ENCODE measurements at places on chromosomes 2 and 18.
A peak's percentile ranks its signal among the peaks of the same experiment; 100 is the strongest.

DNA sequence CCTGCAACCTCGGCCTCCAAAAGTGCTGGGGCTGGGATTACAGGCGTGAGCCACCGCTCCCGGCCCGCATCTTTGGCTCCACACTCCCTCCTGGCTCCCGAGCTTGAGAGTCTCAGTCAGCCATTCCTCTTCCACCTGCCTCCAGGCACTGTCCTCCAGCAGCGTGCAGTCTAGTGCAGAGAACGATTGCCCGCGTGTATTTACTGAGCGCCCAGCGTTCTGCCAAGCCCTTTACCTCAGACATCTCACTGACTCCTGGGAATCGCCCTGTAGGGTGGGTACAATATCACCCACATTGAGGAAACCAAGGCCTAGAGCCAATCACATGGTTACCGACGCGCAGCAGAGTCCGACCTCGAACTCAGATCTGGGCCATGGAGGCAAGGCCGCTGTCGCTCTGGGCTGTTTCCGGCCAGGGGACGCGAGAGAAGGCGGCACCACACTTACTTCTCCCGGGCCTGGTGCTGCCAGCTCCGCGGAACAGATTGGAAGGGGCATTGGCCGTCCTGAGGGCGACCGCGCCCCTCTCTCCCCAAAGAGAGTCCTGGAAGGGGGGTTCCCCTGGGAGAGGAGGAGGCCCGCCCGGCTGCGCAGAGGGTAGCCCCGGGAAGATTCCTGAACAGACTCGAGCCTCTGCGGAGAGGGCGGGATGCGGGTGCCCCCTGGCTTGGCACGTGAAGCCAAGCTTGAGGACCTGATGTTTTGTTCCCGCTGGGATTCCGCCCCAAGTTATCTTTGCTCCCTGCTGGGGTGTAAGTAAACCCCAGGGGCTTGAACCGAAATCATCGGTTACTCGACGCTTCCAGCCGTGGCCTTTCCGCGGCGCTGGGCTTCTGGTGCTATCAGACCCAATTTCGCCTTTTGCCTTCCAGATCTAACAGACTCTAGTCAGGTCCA lies 5.2 kb upstream of the DLX2 start:
- DNase-seq, result no peak

GRCh38 chr2:219723311-219723710 lies 95.9 kb downstream of the SLC4A3 start:
- DNase-seq, result no peak

DNA sequence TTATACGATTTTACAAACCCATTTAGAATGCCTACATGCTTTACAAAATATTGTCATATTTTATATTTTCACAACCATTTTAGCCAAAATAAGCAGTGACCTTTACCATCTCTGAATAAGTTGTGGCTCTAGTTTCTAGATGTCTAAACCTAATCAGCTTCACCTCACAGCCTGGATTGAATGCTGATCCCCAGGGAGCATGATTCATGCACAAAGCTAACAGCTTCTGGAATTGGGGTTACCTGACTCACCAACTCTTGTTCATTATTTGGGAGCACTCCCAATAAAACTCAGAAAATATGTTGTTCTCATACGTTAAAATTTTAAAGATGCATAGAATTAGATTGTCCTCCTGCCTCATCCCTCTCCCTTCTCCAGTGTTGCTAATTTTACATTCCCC lies 611.7 kb upstream of the NETO1 start:
- DNase-seq, result no peak

GRCh38 chr2:42974169-42974720 lies 181.9 kb upstream of the HAAO start:
- no peak for DNase-seq

GRCh38 chr2:140658760-140659692 lies 1471.8 kb downstream of the LRP1B start:
- DNase-seq, result peak; percentile 13

- no peak for DNase-seq
Observed at GRCh38 chr18:33605250-33605649, 27.2 kb downstream of the ASXL3 start.

- no peak for DNase-seq
Observed at GRCh38 chr2:103327386-103327785, 565.6 kb downstream of the TMEM182 start.

DNA sequence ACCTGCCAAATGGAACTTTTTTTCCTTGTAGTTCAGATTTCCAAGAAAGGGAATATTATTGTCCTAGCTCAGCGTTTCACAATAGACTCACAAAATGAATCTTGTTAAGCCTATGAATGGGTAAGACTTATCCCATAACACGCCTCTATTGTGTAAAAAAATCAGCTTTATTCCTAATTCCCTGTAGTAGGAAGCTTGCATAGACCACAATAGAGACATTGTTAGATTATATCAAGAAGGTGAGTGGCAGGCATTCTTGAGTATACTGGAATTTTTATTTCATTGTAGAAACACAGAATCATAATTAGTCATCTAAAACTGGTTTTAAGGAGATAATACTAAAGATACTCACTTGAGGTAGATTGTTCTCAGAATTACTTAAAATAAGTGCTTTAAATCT lies 46.5 kb upstream of the SLC30A6 start:
- DNase-seq, result no peak

DNA sequence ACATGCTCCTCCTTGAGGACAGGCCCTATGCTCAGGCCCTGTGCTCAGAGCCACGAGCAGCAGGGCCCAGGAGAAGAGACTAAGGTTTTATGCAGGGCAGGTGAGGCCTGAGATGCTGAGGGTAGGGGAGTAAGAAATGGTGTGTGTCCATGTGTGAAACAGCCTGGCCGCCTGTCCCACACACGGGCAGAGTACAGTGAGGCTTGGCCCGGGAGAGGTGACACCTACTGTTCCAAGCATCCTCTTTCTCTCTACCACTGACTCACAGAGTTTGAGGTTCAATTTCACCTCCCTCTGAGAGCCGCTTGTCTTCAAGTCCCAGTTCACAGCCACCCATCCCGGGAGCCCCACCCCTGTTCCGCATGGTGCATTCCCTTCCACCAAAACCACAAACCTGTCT lies 54.1 kb downstream of the ADNP2 start:
- DNase-seq, result no peak

DNA sequence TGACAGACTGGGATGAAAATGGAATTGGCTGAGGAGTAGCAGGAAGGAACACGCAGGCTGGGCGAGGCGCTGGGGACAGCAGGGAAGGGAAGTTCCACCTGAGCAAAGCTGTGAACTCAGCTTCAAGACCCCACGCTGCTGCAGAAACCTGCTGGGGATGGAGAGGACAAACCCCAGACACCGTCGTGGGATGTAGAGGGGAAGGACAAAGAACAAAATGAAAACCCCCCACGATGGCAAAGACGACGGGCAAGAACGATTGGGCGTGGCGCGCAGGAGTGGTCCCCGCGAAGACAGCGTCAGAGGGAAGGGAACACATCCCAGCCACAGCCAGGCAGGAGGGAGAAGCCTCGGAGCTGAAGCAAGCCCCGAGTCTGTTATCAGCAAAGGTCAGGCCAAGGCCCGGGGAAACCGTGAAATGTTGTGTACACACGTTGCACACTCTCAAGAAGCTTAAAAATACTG lies 222.9 kb downstream of the NDUFA10 start:
- DNase-seq, result no peak

DNA sequence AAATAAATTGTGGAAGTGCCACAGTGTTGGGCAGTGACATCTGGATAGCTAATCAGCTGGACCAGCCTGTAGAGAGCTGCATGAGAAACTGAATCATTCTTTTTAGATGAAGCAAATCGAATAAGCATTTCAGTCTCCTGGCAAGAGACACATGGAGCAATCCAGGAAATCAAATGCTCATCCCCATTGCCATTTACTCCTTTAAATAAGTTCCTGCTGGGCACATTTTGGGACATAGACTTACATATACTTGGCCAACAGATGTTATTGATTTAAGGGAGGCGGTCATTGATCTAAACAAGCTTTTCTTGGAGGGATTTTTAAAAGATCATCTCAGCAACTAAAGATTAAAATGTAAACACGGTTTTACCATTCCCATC lies 307.1 kb downstream of the STK39 start:
- no peak for DNase-seq

DNA sequence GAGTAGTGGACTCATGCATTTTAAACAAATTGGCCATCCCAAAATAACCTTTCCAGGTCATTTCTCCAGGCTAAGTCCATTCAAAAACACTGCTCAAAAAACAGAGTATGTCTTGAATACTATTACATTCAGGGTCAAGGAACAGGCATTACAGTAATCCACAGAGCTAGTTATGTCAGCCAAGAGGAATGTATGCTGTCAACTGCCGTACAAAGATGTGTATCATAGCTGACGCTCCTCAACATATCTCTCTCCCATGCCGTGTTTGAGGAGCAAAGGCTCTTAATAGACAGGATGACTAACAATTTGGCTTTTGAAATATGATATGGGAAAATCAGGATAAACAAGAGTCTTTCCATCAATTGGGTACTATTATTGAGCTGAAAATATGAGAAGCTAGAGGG lies 68.8 kb upstream of the KCTD1 start:
- DNase-seq, result peak; percentile 90

GRCh38 chr2:118632921-118633320 lies 214.5 kb downstream of the EN1 start:
- no peak for DNase-seq

- DNase-seq, result no peak
Observed at GRCh38 chr2:4967206-4967605, 725.0 kb upstream of the SOX11 start.

DNA sequence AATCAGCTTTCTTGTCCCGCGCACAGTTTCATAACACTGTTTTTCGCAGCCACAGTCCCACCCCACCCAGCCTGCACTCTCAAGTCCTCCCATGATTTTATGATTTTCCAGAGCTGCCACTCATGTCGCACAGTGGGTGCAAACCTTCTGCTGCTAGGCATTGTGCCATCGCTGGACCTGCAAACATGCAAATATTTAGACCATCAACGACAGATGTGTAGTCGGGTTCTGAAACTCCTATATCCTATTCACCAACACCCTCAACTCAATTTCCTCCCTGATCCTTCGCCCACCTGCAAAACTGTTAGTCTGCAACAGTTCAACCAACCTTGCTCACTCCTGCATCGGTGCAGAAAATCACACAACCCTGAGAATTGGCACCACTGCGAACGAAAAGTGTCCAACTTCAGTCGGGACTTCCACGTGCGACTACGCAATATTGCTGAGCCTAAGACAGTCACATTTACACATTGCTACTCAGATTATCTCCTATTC lies 871 bp upstream of the ALS2 start:
- no peak for DNase-seq

GRCh38 chr2:224973112-224974016 lies 68.9 kb downstream of the DOCK10 start:
- DNase-seq, result peak; percentile 32

DNA sequence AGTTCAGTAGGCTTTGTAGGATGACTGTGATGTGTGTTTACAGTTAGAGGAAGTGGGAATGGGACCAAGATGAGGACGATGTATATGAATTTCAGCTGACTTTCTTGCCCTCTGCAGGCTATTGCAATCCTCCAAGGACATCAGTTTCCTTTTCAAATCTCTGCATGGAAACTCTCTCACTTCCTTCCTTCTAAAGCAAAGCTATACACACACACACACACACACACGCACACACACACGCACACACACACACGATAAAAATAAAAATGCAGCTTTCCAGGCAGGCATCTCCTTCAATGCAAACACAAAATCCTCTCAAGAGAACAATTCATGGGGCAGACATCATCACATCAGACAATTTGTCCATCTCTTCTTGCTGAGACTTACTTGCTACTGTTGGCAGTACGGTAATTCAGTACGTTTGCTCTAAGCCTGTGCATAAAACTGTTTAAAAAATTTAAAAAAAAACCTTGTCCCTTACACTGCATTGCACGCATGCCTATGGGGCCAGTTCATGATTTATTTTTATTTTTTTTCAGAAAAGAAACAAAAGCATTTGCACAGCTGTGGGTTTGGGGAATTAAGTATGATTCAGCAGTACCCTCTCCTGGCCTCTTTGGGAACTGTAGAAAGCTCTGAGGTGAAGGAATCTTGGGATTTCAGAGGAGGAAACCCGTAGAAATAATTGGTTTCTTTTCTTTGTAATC lies 27.1 kb upstream of the ICOS start:
- peak; percentile 18 for DNase-seq

DNA sequence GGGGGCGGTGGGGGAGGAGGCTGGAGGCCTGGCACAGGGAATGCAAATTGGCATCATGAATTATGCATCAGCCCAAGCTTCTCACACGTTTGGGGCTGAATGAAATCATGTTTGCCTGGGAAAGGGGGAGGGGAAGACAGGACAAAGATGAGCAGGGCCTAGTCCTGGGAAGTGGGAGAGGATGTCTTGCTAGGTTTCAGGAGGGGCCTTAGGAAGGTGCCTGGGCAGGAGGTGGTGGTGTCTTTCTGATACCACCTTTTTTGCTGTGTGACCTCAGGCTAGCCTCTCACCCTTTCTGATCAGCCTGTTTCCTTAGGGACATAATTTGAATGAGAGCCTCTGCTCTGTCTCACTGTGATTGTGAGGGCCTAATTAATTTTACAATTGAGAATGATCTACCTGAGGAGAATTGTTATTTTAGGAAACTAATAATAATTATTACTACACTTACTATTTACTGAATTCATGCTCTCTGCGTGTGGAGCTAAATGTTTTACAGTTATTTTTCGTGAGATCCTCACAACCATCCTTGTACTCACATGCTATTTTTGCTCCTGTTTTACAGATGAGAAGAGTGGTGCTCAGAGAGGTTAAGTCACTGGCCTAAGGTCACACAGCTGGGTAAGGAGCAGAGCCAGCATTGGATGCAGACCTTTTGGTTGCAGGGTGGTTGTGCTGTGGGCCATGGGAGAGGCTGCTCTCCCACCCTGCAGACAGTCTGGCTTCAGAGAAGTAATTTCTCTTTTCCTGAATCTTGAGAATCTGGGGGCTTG lies 39.6 kb downstream of the INHBB start:
- DNase-seq, result no peak

GRCh38 chr2:147026664-147027295 lies 818.0 kb upstream of the ACVR2A start:
- DNase-seq, result no peak

DNA sequence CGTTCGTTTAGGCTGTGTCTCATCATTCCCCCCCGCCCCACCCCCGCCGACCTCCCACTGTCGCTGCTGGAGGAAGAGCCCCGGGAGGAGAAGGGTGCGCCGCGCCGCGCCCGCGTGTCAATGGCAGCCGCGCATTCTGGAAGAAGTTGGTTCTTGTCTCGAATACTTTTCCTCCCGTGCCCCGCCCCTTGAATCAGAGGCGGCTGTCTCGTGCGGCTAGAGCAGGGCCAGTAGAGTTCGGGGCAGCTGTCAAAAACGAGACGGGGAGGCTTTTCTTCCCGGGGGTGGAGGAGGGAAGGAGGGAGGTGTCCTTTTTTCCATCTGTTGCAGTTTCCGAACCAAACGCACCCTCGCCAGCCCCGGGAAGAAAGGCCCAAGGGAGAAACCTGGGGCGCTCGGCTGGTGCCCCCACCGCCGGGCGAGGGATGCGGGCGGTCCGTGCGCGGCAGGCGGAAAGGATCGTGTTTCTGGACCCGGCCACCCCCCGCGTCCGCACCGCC lies 410 bp upstream of the TGIF1 start:
- DNase-seq, result no peak

- DNase-seq, result no peak
Observed at GRCh38 chr2:64106481-64106880, 37.7 kb downstream of the PELI1 start.

GRCh38 chr2:58107803-58108710 lies 61.5 kb downstream of the VRK2 start:
- peak; percentile 92 for DNase-seq

Data from RCC 7860 (cell line).